Lung microvascular endothelial cell (primary cell): ENCODE measurements at places on chromosomes 12 and 14. TPM values are rescaled to one million over a fixed set of nuclear protein-coding genes. Genes with fewer than 3 reads are reported as not detected.

The LETMD1 gene
- 20.8 and 27.7 TPM in 2 replicates for total RNA-seq

- peak; percentile 78 for DNase-seq
Measured at GRCh38 chr14:70416725-70417349, at the start of gene SYNJ2BP. Gene SYNJ2BP, minus strand, starts transcription at chr14:70417090. Its CDS starts 127 bp downstream, at chr14:70416963.

The LPAR5 gene
- not detected in 2 replicates for total RNA-seq

The AKAP5 gene
- total RNA-seq: 0.20 and 0.22 TPM in 2 replicates

DNA sequence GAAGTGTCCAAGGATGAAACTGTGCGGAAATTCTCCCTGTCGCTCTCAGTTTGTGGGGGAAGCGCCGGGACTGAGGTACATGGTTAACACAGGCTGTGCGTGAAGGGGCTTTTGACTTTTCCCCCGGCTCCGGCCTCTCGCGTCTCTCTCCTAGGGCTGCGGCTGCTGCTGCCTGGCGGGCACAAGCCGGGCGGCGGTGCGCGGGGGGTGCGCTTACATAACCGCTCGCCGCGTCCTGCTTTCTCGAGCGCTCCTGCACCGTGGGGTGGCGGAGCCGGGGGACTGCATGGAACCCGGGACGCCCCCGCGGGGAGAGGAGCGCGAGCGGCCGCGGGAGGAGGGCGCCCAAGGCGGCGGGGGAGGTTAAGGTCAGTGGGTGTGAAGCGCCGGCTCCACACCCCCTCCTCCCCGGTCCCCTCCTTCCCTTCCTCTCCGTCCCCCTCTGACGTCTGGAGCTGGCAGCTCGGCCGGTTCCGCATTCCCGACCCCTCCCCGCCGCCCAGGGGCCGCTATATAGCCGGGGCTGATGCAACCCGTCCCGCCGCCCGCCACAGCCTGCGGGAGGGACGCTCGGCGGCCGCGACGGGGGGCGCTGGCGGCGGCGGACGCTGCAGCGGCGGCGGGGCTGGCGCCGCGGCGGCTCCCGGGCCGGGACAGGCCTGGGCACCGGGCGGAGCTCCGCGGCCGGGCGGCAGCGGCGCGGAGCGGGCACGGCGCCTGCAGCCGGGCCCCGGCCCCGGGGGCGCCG, at the start of gene JDP2:
TSS of gene JDP2 (plus strand) at position 541 of the 748 bp plus-strand sequence. CDS start 9,899 bp downstream, outside the sequence.
- DNase-seq: peak; percentile 79

DNA sequence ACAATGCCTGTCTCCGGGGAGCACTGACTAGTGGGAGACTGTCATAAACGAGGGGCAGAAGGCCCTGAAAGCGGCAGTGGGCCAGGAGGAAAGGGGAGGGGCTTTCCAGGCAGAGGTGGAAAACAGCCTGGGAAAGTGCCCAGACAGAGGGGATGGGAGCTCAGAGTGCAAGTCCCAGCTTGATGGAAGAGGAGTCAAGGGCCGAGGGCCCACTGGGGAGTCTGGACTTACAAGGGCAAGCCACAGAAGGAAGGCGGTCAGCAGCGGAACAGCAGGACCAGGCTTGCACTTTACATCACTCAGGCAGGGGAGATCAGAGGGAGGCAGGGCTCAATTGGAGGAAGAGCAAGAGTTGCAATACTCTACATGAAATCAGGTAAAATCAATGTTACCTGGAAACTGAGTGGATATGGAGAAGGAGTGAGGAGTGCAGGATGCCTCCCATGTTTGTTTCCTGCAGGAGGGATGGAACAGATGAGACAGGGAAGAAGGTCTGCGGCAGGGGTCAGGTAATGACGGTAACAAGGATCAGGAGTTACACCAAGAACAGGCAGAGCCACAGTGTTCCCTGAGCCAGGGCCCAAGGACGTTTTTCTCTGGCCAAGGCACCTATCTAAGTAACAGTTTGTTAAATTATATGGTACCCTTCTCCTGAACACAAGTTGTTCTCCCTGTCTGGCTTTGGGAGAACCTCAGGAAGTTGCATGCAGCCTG, 23.8 kb downstream of the PXN start:
- peak; percentile 79 for DNase-seq

DNA sequence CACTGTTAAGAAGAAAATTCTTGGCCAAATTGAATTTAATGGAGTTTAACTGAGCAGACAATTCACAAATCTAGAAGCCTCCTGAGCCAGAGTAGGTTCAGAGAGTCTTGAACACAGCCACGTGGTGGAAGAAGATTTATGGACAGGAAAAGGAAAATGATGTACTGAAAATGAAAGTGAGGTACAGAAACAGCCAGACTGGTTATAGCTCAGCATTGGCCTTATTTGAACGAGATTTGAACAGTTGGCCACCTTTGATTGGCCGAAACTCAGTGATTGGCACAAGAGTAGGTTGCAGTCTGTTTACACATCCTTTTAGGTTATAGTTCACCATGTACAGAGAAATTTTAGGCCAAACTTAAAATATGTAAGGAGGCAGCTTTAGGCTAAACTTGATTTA, 9.9 kb downstream of the OAS2 start:
- DNase-seq: no peak
